Effector memory CD4-positive, alpha-beta T cell (primary cell): ENCODE measurements at places on chromosomes 2 and 18.

- no peak for DNase-seq
Measured at GRCh38 chr2:24855726-24856125, 62.5 kb downstream of the CENPO start.

DNA sequence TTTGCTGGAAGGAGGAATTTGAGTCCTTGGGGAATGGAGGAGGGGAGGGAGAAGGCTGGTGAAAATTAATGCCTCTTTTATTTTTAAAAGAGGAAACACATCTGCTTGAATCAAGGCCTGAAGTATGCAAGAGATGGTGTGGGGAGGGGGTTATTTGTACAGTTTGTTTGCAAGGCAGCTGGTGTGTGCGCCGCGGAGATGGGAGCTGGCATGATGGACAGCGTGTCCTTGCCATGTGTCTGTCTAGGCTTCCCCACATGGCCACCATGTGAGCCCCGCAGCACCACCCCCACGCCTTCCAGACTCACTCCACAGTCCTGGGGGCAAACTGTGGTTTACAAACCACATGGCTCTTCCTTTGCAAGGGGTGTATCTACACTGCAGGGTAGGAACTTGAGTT is 154.8 kb upstream of the APCDD1 start:
- DNase-seq: no peak

- DNase-seq: no peak
Measured at GRCh38 chr18:69969491-69969890, 21.8 kb upstream of the CD226 start.

DNA sequence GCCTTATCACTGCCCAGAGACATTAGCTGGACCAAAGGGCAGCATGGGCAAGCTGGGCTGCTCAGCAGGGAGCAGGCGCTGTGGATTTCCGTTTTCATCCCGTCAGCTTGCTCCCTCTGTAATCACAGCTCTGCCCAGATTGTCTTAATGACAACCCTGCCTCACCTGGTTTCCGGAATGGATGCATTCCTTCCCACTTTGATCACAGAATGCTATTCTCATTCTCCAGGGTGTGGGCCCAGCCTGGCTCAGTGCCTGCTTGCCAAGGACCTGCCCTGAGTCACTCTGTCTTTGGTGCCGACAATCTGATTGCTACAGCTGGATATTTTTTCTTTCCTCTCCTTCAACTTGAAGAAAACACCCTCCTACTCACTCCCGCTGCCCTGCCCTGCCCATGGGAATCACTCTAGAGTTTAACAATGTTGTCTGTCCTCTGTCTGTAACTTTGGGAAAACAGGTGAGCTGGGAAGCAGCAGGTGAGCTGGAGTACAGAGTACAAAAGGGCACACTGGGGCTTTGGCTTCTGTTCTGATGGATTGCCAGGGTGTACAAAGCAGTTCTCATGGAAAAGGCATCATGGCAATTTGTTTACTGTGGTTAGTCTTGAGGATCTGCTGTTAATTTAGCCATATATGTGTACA is 27.2 kb upstream of the FAM136A start:
- no peak for DNase-seq

GRCh38 chr2:241376808-241377207 is 20.7 kb downstream of the FARP2 start:
- DNase-seq: no peak

GRCh38 chr2:150526827-150527226 is 39.4 kb upstream of the RND3 start:
- DNase-seq: no peak

GRCh38 chr2:20544153-20544747 is 97.4 kb downstream of the RHOB start:
- no peak for DNase-seq

GRCh38 chr2:9983401-9984216 is 32.1 kb downstream of the GRHL1 start:
- no peak for DNase-seq

DNA sequence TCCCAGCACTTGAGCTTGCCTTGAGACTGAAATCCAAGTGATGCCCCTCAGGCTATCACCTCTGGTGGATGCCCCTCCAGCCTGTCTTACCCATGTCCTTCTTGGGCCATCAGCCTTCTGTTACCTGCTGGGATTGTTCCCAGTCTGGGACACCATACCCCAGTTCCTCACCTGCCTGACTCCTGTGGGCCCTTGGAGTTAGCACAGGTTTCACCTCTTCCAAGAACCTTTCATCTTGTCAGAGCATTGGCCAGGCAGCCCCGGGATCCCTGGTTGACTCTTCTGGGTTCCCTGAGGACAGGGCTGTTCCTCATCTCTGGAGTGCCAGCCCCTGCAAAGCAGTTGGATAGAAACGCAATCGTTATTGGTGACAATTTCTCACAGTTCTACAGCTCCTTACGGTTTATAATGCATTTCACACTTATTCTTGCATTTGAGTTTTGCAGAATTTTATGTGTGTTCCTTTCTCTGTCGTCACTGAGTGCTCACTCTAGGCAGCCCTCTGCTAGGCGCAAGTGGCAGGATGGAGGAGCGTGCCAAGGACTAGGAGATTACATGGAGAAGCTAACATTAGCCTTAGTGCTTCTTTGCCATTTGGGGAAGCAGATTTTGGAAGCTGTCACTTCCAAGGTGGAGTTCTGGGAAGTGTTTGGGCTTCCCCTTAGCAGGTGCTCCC is 139.7 kb downstream of the DDX1 start:
- DNase-seq: no peak

- DNase-seq: no peak
Measured at GRCh38 chr18:48022531-48023329, 92.3 kb upstream of the SMAD2 start.

DNA sequence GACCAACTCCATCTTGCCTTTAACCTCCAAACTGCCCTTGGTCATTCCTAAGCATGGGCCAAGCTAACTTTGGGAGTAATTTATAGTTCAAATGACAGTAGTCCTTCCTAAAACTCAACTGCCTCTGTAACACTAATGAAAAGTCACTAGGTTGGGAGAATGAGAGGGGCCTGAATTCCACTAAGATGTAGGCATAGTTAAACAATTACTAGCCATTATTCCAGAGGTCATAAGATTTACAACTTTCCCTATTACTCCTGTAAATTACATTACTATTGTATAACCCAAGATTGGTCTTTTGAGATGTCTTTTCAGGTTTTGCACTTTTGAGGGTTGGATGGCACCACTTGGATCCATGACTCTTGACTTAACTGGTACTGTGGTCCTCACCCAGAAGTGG is 94.6 kb downstream of the SPP2 start:
- DNase-seq: no peak

DNA sequence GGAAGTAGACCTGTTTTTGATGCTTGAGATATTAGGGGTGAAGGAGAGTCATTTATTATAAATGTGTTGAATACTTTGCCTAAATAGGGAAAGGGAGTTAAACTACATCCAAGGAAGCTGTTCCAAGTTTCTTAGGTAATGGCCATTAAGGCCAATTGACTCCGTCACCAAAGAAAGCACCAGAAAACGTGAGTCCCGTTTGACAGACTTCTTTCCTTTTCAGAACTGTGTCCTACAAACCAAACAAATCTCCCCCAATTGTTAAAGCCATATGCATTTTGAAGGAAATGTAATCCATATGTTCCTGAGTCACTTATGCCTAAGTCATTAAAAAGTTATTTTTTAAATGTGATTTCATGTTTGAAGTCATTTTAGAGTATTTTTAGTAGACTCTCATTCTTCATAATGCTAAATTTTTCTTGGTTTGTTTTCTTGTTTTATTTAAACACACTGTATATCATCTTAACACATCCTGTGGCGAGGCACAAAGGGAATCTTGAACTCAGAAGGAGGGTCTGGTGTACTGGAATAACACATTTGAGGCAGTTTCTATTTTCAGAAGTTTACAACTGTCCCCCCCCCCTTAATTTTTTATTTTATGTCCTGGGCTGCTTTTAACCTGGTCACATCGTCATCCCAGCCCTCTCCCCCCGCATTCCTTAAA is 133.7 kb downstream of the RHBDD1 start:
- no peak for DNase-seq

- no peak for DNase-seq
Measured at GRCh38 chr18:58253871-58254270, 209.8 kb downstream of the NEDD4L start.

DNA sequence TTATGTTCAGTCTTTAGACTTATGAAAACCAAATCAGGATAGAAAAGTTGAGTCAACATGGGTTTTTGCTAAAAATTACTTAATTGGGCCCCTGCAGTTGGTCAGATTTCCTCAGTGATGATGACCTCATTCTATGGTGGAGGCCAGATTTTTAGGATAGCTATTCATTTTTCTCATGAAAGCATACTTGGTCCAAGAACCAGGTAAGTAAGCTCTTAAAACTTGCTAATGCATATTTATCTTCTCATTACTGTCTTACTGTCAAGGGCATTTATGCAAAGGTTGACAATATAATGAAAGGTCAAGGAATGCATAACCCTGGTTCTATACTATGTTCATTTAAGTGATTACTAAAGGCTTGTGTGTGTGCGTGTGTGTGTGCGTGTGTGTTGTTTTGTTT is 650.6 kb downstream of the SATB2 start:
- DNase-seq: no peak

DNA sequence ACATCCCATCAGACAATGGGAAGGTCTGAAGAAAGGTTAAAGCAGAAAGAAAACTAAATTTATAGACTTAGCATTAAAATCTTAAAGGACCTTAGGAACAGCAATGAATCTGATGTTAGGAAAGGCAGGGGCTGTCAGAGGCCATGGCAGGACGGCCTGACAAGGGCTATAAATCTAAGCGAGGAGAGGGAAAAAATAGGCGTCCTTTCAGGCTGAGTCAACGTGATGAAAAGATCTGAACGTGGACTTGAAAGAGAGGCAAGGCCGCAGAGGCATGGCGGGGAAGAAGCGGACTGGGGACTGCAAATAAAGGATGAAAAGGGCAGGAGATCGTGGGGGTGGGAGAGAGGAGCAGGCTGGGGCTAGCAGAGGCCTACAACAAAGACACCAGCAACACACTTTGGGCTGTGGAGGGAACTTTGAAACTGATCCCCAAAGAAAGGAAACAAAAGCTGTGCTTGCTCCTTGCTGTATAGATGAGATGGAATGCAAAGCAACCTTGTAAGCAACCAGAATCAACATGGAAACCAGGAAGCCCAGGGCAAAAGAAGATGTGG is 145.6 kb downstream of the NRP2 start:
- no peak for DNase-seq

GRCh38 chr2:119252186-119253113 is 28.8 kb downstream of the STEAP3 start:
- DNase-seq: no peak

DNA sequence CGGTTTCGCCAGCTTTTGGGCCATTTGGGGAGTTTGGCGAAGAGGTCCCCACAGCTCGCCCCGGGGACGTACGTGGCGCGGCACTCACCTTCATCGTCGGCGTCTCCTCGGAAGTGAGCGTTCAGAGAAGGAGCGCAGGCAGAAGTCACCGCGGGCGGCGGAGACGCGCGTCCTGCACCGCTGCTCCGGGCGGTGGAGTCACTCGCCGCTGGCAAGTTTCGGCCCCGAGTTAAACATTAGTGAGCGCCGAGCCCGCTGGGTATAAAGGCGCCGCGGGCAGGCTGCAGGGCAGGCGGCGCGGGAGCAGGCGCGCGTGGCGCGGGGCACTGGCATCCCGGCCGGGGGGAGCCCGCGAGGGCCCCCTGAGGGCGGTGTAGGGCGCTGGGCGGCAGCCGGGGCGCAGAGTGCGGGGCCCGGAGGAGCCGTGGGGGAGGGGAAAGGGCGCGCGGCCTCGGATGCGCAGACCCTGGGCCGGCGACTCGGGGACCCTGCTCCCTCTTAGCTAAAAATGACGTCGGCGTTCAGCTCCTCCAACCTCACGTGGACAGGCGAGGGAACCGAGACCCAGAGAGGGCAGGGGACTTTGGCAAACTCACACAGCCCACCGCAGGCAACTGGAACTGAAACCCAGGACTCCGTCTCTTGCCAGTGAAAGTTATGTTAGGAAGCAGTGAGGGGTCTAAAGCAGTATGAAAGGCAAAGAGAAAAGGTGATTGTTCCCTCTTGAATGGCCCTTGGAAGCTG is at the start of gene DPP4:
TSS of gene DPP4 (minus strand) at position 328 of the 744 bp plus-strand sequence. CDS start at position 94, 234 bp downstream.
- DNase-seq: peak; percentile 24

DNA sequence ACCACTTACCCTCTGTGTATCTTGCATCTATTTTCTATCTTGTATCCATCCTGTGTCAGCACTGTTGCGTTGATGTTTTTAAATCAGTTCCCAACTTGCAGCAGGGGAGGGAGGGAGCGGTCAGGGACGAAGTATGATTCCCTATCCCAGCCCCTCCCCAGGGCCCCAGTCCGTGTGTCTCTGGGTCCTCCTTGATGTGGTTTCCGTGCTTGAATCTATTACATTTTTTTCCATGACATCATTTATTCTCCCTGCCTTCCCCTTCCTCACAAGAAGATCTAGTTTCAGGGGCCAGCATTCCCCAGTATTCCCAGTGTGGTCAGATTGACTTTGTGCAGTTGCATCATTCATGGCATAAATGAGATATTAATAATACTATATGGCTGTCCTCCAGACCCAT is 479.3 kb downstream of the PTPRM start:
- no peak for DNase-seq

- no peak for DNase-seq
Measured at GRCh38 chr2:201057087-201057521, 14.4 kb downstream of the HYCC2 start.

DNA sequence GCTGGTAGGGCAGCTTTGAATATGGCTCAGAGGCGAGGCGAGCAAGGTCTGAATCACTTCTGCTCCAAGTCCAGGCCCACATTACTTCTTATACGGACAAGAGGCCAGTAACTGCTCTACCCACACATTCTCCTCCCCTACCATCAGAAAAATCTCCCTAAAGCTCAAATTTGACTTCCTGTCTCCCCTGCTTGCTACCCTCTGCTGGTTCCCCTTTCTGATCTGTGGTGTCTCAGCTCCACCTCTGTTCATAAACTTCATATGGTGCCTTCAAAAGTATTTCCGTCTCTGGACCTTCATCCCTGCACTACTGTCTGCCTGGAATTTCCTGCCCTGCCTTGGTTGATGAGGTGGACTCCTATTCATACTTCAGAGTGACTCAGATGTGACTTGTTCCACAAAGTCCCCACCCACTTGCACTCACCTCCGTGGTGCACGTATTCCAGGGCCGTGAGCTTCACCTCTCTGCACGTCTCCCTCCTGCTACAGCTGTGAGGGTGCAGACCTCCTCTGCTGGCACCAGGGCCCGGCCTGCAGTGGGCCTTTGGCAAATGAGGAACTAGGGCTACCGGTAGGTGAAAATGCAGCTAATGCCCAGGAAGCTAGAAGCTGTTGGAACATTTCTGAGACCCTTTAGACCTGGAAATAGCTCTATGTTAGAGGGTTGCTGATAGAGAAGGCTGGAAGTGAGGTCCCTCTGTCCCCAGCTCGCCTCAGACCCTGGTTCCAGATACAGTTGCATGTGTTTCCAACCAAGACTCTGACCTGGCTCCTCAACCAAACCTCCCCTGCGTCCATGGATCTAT is 24.6 kb upstream of the KCMF1 start:
- DNase-seq: no peak

DNA sequence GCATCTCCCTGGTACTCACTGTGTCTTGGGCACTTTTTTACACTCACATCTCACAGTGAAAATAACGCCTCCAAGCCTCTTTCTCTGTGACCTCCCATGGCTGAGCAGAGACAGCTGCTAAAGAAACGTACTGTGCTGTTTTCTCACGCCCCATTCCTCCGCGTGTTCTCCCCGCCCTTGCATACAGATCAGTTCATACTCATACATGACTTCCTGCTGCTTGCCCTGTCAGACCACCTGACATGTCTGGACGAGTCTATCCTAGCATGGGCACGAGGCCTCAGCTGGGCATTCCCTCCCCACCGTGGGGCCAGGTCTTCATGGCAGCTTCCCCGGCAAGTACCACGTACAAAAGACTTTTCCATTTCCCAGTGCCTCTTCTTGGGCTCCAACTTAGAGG is 21.2 kb upstream of the IL1A start:
- DNase-seq: no peak

- DNase-seq: no peak
Measured at GRCh38 chr18:59717291-59717690, 20.1 kb upstream of the CCBE1 start.
